ENCODE measurements at places on chromosomes 2 and 18.

GRCh38 chr18:24315170-24315569 lies 82.5 kb downstream of the OSBPL1A start:
- DNase-seq = peak; percentile 21

GRCh38 chr2:215644233-215644897 lies 208.5 kb upstream of the FN1 start:
- DNase-seq = no peak

DNA sequence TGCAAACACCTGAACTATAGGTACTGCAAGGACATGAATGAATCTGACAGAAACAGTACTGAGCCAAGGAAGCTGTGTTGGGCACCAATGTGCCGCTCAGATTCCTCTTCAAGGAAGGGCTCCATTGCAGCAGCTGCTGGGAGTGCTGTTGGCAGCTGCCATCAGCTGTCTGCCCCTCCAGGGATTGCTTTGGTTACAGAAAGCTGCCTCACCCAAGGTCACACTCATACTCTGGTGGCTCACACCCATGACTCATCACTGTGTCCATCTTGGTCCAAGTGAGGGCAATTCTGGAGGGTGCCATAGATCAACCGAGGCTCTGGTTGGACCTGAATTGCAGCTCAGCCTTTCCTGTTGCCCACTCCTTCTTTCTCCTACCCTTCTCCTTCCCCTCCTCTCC lies 24.4 kb upstream of the TRPM8 start:
- no peak for DNase-seq

DNA sequence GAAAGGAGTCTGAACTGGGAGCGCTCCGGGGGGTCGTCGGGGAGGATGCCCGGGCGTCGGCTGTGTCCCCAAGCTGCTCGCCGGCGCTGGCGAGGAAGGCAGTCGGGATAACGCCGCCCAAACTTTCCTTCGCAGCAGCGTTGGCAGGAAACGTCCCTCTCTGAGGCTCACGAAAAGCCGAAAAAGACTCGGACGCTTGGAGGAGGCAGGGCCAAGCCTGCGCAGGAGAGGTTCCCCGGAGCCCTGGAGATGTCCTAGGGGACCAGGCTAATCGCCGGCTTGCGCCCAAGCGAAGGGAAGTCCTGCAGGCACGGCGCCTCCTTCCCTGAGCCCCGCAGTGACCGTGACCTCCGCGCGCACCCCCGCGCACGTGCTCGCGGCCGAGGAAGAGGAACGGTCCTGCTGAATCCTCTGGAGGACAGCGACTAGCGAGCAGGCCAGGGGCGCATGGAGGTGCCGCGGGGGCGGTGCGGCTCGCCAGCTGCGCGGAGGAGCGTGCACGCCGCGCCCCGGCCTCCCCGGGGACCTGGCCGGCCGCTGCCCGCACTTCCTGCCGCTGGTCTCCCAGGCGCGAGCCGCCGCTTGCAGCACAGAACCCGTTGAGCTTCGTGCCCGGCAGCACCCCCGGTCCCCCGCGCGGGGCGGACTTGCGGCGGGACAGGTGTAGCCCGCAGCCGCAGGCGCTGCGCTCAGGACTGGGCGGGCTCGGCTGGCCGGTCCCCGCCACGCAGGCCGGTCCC lies at the start of gene SH3RF3:
TSS of gene SH3RF3 (plus strand) at position 590 of the 740 bp plus-strand sequence.
- DNase-seq = peak; percentile 51

GRCh38 chr2:201205515-201205849 lies 22.5 kb downstream of the CASP10 start:
- peak; percentile 28 for DNase-seq

DNA sequence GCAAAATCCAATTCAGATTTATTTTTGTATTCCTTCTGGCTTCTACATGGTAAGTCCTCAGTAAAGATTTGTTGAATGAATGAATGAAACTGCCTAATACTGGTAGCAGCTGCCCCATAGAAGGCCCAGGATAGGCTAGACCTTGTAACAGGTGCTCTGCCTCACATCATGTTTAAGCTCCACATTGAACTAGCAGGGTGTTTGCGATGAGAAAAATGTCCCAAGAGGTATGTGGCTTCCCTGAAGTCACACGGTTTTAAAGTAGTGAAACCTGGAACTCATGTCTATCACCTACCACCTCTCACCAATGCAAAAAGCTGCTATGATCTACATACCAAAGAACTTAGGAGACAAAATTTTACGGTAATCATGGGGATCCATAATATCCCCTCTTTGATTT lies 765 bp upstream of the LHCGR start:
- DNase-seq = no peak

DNA sequence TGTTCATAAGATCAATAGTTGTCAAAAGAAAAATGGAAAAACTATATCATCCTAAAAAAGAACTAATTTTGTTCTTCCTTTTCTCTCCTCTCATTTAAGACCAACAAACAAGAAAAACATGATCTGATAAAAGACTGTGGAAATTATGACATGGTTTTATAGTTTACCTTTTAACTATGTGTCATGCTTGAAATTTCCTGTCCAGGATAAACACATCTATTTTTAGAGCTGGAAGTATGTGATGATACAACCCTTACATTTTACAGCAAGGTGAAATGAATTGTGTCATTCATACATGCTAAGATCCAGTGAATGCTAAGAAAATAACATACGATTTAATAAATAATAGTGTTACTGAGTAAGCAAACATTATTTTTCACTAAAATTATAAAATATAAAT lies 89.9 kb downstream of the GULP1 start:
- DNase-seq = peak; percentile 61

DNA sequence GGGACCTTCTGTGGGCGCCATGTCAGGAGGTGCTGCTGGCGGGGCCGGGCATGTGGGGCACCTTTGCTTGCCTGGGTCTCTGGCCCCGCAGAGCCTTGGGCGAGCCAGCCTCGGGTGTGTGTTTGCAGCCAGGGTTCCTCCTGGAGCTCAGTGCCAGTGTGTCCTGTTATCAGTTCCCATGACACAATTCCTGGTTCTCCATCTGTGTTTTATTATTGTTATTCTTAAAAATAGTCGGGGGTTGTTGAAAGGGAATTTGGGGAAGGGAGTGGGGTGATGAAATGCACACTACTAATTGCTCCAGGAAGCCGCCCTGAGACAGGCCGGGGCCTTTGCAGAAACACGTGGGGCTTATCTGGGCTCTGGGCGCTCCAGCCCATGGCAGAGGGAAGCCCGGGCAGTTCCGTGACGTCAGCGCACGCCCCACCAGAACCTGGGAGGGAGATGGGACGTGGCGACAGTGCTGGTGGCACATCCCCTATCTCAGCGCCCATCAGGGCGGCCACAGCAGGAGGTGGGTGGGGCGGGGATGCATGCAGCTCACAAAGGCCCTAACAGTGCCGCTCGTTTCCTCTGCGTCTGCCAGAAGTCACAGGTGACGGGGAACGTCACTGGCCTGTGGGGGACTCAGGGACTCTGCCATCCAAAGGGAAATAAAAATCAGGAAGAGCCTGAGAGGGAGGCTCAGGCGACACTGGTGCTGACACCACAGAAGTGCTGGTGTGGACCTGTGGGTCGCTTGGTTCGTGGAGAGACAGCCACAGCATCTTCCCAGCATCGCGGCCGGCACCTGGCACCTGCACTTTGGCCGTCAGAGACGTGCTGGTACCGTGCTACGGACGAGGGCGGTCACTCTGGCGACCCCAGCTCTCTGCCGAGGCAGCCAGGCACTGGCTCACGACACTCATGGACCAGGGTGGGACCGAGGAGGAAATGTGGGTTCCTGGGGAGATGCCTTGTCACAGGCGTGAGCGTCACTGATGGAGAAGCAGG lies 131.0 kb downstream of the NFATC1 start:
- DNase-seq = no peak

DNA sequence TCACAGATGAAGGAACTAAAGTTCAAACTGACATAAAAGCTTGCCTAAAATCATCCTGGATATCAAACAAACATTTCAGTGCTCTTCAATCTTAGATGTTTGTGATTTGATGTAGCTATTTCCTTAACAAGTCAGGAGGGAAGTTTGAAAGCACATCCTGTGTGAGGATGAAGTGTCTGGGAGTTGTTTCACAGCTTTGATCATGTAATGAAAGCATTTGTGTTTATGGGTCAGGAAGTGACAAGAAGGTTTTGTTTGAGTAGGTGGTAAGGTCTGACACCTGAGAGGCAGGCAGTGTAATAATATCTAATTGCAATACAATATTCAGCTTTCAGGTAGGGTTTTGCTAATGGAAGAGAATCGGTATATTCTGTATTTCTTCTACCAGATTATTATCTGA lies 26.0 kb upstream of the CSRNP3 start:
- no peak for DNase-seq
